Stimulated activated CD4-positive, alpha-beta T cell treated with anti-CD3 and anti-CD28 coated beads, Interleukin-1b, Interleukin-23, amount 100 ng/mL, for 1 hour (primary cell): ENCODE measurements at places on chromosomes 7 and 10.

DNA sequence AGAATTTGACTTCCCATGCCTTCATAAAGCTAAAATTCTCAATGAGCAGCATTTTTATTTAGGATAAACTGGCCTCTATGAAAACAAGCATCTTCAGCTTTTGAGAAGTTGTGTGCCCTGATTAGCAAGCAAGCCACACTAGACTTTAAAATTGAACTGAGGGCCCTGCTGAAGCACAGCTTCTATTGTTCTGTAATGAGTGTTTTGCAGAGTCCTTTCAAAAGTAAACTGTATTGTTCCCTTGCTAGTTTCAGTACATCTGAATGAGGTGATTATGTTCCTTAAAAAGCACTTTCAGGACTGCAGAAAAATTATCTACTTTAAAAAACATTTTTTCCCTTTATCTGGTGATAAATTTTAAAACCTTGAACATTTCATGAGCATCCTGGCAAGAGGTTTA, 113.3 kb upstream of the PRPS1L1 start:
- DNase-seq = no peak

DNA sequence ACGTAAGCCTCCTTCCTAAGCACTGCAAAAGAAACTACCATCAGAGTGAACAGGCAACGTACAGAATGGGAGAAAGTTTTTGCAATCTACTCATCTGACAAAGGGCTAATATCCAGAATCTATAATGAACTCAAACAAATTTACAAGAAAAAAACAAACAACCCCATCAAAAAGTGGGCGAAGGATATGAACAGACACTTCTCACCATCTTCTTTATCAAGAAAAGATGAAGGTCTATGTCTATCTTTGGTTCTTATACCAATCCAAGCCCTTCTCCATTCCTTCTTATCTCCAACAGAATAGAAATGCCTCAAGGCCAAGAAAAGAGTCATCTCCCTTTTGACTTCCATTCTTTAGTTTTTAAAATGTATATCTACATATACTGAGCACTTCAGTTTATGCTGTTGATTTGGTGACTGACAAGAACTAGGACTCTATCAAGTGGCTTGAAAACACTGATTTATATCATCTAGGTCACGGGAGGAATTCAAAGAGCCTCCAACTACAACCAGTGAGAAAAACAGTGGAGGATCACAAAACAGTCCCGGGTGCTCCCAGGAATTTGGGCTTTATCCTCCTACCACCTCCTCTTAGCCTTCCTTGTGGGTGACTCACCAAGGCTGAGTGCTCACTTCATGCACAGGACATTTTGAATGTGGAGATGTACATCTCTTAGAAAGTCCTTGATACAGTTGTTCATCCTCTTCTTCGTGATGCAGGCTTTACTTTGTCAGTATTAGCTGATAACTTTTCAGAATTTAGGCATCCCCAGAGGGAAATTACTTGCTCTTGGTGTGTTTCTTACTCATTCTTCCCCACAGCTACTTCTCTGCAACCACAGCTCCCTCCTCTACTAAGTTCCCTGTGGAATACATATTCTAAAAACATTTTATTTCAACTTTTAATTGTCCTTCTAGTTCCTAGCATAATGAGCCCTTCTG, 15.4 kb downstream of the TAS2R41 start:
- no peak for DNase-seq

GRCh38 chr7:134075799-134076198, 51.3 kb upstream of the LRGUK start:
- no peak for DNase-seq

GRCh38 chr10:108303149-108303548, 1138.6 kb upstream of the SORCS1 start:
- DNase-seq = no peak

- no peak for DNase-seq
Measured at GRCh38 chr7:19268737-19269136, 123.5 kb upstream of the FERD3L start.

DNA sequence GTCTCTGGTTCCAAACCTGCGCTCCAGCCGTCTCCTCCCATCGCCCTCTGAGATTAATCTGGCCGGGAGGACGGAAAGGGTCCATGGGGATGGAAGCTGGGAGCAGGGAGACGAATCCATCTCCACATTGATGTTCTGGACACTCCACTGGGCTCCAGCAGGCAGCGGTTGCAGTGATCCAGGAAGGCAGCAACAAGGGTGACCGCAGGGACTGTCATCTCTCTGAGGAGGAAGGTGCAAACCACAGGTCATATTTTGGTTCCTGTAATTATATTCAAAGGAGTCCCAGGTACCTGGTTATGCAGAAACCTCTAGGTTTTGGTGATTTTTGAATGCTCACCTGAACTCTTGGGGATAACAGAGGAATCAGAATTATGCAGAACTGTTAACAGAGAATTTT, 54.8 kb downstream of the EVX1 start:
- DNase-seq = no peak

GRCh38 chr10:132541601-132542011, 4.0 kb downstream of the INPP5A start:
- no peak for DNase-seq

DNA sequence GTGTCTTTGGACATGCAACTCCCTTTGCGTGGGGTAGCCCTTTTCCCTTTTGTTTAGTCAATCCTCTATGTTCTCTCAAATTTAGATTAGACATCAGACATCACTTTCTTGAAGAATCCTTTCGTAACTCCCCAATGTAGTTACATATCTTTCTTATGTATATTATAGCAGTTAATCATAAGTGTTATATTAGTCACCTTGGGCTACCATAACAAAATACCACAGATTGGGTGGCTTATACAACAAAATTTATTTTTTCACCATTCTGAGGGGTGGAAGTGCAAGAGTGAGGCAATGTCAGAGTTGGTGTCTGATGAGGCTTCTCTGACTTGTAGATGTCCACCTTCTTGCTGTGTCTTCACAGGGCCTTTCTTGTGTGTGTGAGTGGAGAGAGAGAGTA, 105.7 kb downstream of the PHTF2 start:
- DNase-seq = no peak

- no peak for DNase-seq
Measured at GRCh38 chr10:109889867-109890266, 33.4 kb downstream of the XPNPEP1 start.

DNA sequence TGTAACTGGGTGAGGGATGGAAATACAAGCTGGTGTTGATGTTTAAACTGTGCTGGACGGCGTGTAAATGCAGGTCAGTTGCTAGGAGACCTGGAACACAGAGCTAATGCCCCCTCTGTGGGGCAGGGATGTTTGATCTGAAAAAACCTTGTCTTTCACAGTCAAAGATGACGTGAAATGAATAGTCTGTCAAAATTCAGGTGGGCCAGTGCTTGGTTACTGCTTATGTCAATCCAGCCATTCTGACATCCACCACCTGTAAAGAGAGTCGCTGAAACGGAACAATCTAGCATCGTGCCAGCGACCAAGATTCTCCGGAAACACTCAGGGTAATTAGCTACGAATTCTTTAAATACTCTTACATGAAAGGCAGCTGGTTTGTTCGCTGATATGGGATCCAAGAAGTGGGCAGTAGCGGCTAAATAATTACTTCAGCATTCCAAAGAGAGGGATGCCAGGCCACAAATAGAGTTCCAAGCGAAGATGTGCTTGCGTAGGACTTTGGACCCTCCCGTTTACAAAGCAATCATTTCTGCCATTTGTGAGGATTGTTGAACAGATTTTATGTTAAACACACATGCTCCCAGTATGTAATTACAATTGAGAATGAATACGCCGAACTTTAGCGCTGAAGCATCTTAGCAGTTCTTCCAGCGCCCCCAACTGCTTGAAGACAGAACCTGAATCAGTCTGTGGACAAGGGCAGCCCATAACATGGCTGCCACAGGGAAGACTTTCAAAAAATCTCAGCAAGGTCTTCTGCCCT, 7.3 kb upstream of the ASB4 start:
- no peak for DNase-seq

DNA sequence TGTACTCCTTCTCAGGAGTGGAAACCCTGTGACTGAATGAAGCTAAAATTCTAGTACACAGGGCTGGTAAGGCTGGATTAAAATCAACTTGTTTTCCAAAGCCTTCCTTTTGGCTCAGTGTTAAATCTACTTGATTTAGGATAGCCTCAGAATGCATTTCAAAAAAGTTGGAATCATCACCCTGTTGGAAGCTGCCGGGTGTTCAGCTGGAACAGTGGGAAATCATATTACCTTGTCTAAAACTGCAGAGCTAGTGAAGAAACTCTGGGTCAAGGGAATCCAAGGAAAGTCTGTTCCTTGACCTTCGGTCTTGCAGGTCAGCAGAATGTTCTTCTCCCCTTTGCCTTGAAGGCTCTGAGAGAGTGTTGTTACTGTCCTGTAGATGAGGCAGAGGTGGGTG, 252.1 kb upstream of the INHBA start:
- no peak for DNase-seq

DNA sequence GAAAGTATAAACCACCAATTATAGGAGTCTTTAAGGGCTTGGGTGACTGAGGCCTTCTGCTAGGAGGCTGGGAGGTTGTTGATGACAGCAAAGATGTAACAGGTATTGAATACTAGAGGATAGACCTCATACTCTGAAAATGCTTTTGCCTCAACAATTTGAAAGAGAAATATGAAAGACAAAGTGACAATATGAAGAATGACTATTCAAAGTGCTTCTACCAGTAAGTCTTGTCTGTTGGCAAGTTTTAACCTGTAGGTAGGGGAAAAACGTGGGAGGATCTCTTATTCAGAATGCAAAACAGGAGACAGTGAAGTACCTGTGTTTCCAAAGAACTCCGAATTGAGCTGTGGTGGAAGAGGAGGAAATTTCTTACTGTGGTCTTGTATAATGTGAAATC, 38.2 kb downstream of the GBF1 start:
- no peak for DNase-seq

GRCh38 chr7:91690541-91691070, 189.9 kb downstream of the MTERF1 start:
- DNase-seq = no peak

- no peak for DNase-seq
Measured at GRCh38 chr10:95466436-95466835, 94.7 kb downstream of the SORBS1 start.

- DNase-seq = no peak
Measured at GRCh38 chr10:126836009-126836408, 69.2 kb upstream of the DOCK1 start.

DNA sequence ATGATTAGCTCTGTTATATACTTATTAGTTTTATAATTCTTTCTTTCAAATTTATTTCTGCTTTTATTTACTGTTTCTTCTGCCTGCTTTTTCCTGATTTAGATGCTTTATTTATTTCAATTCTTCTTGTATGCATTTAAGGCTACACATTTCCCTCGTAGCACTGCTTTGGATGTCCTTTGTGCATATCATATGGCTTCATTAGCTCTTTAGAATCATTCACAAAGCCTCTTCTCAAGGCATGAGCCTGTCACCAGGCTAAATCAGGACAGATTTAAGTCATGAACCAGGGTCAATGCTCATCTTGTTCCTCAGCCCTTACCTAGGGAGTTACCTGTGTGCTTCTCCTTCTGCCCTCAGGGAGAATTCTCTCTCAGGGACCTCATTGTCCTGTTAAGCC, 56.3 kb downstream of the BAMBI start:
- DNase-seq = no peak

- no peak for DNase-seq
Measured at GRCh38 chr10:8061274-8062211, 7.1 kb downstream of the GATA3 start.

- DNase-seq = no peak
Measured at GRCh38 chr10:62005687-62006086, 104.2 kb downstream of the ARID5B start.

GRCh38 chr7:107687656-107688055, 27.0 kb downstream of the SLC26A4 start:
- DNase-seq = no peak

GRCh38 chr10:125158601-125159485, 1.5 kb downstream of the CTBP2 start:
- DNase-seq = no peak

- DNase-seq = peak; percentile 13
Measured at GRCh38 chr10:101397140-101397539, 43.2 kb downstream of the BTRC start.

DNA sequence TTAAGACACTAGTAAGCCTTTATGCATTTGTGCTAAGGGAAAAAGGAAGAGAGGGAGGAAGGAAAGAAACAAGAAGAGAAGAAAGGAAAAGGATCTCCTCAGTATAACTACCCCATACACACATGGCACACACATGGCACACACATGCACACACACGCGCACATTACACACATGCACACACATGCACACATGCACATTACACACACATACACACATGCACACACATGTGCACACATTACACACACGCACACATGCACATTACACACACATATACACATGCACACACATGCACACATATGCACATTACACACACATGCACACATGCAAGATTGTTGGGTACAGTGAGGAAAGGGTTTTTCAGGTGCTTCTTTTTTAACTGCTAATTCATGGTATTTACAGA, 311.2 kb downstream of the SKIDA1 start:
- DNase-seq = no peak

- no peak for DNase-seq
Measured at GRCh38 chr10:106557053-106557452, 607.5 kb downstream of the SORCS1 start.

GRCh38 chr10:126064512-126064911, 168.1 kb downstream of the FANK1 start:
- DNase-seq = no peak

GRCh38 chr10:33930079-33930478, 595.6 kb upstream of the NRP1 start:
- DNase-seq = no peak

DNA sequence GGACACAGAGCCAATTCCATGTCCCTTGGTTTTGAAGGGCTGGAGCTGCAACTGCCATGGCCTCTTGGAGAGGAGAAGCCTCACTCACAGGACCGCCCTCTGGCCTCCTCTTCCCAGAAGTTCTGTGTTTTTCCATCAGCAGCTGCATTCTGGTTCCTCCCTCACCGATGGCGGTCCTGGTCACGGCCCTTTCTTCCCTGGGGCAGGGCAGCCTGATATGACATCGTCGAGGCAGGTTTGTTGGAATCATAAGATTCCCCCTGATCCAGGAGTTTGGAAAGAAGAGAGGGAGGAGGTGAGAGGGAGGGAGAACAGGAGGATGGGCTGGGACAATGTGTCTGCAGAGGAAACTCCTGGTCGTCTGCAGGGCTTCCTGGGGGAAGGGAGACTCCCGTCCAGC, 82.7 kb upstream of the PDZD8 start:
- no peak for DNase-seq

DNA sequence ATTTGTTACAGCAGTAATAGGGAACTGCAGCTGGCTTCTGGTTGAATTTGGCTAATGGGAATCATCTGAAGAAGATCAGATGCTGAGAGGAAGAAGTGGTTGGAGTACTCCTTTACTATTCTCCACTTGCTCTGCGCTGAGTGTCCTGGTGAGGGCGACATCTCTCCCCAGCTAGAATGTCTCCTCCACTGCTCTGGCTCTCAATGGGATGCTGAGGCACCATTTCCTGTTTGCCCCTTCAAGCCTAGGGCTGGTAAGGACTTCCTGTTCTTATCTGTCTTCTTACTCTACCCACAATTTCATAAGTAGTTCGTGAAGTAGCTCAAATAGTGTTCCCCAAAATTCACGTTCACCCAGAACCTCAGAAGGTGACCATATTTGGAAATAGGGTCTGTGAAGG, 43.2 kb upstream of the TES start:
- DNase-seq = no peak

GRCh38 chr7:141430455-141431139, 120.6 kb upstream of the AGK start:
- DNase-seq = no peak
